ENCODE measurements at places on chromosomes 12 and 14.

GRCh38 chr14:68592948-68593556 is 199.8 kb downstream of the ZFP36L1 start:
- no peak for DNase-seq

- no peak for DNase-seq
Measured at GRCh38 chr14:98379830-98380229, 892.2 kb downstream of the BCL11B start.

DNA sequence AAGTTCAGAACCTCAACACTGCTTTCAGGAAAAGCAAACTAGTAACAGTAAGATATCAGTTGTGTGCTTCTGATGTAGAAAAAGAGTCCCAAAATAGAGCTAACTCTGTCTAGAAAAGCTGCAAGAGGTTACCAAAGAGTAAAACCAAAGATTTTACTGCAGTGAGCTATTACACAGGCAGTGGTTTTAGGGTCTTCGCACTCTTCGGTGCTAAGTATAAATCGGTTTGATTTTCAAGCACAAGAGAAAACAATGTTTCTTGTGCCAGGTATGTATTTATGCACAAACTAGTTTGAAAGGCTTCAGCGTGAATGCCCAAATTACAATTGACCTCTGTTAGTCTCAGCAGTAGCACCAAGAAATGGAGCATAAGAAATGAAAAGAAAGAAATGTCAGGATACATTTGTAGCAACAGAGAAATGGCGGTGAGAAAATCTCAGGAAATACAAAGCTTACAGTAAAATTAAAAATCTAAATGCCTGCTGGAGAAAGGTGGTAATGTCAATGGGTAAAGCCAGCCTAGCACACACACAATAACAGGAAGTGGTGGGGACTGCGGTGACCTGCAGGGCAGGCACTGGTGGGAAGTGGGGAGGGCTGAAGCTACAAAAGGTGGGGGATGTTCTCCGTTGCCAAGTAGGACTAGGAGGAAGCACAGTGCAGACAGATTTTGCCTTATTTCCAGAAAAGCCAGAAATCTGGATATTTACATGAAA is 18.0 kb upstream of the DYRK2 start:
- DNase-seq, result peak; percentile 72

- DNase-seq, result peak; percentile 49
Measured at GRCh38 chr12:57479376-57480115, at the start of gene ARHGAP9. Gene ARHGAP9, minus strand, starts transcription at chr12:57479866. Its CDS starts 460 bp downstream, at chr12:57479406.

GRCh38 chr12:124762791-124763593 is 100.7 kb downstream of the SCARB1 start:
- DNase-seq, result no peak

- DNase-seq, result no peak
Measured at GRCh38 chr12:118102609-118103008, 1.2 kb downstream of the VSIG10 start.

DNA sequence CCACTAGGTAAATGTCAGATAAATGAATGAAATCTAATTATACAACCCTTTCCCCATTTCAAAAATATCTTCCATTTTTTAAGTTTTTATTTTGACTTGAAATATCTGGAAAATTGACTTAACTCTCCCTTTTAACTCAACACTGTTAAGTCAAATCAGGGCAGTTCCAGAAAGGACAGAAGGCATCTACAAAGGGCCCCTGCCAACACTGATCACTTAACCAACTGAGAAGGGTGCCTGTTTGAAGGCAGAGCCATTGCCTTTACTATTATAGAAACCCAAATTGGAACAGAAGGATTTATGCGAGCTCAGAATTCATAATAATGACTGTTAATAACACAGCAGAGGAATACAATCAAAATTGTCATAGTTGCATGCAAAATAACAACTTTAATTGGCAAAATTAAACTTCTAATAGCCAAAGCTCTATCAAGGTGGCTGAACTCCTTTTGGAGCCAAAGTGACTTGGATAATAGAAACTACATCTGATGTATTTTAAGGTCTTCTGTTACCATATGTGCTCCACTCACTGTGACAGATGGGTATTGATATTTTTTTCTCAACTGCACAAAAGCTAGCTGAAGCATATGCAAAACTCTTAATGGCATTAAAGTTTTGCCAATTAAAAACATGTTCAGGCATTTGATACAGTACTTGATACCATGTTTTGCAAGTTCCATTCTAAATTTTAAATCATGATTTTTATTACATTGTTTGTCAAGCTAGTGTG is 383.8 kb downstream of the NOVA1 start:
- DNase-seq, result no peak

DNA sequence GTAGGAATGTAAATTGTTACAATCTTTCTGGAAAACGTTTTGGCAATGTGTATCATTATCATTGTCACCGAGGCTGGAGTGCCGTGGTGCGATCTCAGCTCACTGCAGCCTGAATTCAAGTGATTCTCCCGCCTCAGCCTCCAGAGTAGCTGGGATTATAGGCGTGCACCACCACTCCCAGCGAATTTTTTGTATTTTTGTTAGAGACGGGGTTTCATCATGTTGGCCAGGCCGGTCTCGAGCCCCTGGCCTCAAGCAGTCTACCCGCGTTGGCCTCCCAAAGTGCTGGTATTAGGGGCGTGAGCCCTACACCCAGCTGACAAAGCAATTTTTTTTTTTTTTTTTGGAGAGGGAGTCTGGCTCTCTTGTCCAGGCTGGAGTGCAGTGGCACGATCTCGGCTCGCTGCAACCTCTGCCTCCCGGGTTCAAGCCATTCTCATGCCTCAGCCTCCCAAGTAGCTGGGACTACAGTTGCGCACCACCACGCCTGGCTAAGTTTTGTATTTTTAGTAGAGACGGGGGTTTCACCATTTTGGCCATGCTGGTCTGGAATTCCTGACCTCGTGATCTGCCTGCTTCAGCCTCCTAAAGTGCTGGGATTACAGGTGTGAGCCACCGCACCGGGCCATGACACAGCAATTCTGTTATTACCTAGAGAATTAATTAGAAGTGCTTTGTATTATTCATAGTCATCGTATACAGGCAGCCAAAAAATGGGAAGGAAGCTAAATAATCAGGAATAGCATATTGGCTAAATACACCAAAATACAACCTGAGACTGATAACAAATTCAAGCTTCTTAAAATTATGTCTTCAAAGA is 1.2 kb downstream of the ACTR6 start:
- no peak for DNase-seq

DNA sequence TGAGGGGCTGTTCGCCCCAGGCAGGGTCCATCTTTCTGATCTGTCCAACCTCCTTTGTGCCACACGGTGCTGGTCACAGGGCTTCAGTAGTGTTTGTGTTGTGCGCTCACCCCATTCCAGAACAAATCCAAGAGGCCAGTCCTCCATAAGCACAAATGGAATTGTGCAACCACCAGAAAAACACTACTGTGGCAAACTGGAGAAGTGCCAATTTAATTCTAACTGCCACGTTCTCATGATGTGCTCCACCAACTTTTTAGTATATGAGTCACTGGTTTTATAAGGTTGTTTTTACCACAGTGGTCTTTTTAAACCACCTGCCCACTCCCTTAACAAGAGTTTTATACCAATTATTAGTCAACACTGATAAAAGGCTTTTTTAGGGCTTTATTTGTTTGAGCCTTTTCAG is 380.2 kb downstream of the NAV3 start:
- no peak for DNase-seq

- no peak for DNase-seq
Measured at GRCh38 chr14:89320381-89321000, 96.5 kb downstream of the FOXN3 start.

- DNase-seq, result no peak
Measured at GRCh38 chr14:86217523-86217922, 687.6 kb downstream of the FLRT2 start.

DNA sequence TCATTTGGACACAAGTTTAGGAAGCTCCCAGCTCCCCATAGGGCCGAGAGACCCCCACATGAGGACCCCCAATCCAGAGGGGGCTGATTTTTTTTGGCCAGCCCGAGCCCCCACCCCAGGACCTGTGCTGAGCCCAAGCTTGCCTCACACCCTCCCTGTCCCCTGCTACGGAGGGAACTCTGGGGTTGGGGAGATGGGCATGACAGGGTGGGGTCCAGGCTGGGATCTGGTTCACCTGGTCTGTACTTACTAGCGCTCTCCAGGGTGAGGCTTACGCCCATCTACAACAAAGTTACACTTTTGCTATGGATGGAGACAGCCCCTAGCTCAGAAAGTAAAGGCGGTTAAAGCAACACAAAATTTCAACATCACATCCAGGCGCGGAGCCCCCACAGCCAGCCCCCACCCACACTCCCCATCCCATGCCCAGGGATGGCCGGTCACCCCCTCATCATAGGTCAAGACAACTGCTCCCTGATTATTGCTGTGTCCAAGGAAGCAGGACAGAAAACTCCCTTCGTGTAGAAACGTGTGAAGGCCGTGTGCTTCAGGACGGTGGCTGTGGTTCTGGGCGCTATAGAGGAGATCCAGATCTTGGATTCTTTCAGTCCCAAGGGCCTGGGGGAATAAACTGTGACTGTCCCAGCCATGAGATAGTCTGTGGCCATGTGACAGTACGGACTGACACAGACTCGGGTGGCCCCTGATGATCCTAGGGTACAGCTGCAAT is 10.7 kb downstream of the SLC25A29 start:
- no peak for DNase-seq

GRCh38 chr12:23703051-23703450 is 246.4 kb downstream of the SOX5 start:
- DNase-seq, result no peak

GRCh38 chr12:121969726-121970125 is 51.3 kb downstream of the CFAP251 start:
- no peak for DNase-seq

GRCh38 chr12:88334271-88334670 is 192.2 kb downstream of the TMTC3 start:
- DNase-seq, result no peak

- no peak for DNase-seq
Measured at GRCh38 chr12:109875572-109876131, 4.7 kb downstream of the GLTP start.

GRCh38 chr12:51275088-51275487 is 4.9 kb upstream of the SMAGP start:
- DNase-seq, result no peak

- no peak for DNase-seq
Measured at GRCh38 chr12:108218921-108219320, 89.8 kb downstream of the WSCD2 start.

- DNase-seq, result no peak
Measured at GRCh38 chr12:75585330-75585729, 73.9 kb upstream of the KRR1 start.

DNA sequence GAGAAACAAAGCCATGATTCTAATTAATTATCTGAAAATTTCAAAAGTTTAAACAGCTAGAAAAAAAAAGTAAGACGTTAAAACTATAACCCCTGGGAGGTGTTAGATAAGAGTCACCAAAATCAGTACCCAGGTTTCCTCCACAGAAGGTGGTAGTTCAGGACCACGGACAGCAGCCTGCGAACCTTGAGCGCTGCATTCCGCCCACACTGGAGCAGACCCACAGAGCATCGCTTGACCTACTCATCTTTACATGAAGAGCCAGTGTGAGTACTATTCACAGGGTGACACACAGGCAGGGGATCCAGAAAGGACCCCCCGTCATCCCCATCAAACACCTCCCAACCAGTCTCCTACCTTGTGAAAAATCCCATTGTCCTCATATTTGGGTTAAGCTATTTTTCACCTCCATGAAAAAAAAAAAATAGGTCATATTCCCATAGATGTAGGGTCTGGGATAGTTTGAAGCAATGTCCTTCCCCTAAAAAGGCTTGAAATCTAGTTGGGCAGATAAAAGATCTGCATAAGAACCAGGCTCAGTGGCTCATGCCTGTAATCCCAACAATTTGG is 8.8 kb upstream of the CHGA start:
- no peak for DNase-seq

DNA sequence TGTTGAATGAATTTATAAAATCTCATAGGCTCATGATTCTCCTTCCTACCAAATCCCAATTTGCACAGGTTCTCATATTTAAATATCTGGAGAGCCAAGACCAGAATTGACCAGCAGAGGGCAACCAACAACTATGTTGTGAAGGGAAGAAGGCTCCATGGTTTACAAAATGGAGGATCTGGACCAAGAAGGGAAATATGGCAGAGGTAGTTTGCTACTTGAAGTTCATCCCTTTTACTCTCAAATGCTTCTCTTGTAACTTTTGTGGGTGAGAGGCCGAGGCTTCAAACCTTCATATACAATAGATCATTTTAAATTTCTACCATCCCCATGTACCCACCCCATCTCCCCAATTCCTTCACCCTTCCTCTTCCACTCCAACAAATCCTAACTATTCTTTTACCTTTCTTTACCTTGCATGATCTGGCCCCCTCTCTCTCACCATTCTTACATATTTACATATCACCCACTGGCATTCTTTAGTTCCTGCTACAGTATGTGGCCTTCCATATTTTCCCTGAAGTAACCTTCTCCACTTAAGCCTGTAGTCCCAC is 3.8 kb upstream of the SMARCC2 start:
- peak; percentile 72 for DNase-seq

GRCh38 chr12:123972457-123973401 is at the start of the genes CCDC92 and ZNF664:
Gene CCDC92, minus strand, starts transcription at chr12:123972831. Its CDS starts 28,526 bp downstream, at chr12:123944305.
Gene ZNF664, plus strand, starts transcription at chr12:123973215. Its CDS starts 38,930 bp downstream, at chr12:124012145.
- DNase-seq, result peak; percentile 97

DNA sequence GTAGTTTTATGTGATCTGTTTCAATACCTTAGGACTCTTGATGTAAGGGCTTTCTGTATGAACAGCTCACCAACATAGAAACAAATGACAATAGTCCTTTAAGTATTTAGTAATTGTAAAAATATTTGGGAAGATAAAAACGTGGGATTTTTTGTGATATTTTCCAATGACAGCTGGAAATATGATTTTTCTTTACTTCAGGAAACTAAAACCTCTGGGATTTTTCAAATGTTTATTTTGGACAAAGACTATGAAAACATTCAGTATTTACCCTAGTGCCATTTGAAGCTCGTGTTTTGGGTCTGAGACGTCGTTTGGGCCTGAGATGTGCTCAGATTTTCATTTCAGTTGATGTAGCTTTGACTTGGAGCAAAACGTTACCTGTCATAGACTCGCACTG is 240.0 kb downstream of the BMP4 start:
- DNase-seq, result no peak

GRCh38 chr12:88111074-88111652 is 30.7 kb downstream of the CEP290 start:
- no peak for DNase-seq

- DNase-seq, result no peak
Measured at GRCh38 chr12:11164384-11164783, 6.6 kb upstream of the SMIM10L1 start.

DNA sequence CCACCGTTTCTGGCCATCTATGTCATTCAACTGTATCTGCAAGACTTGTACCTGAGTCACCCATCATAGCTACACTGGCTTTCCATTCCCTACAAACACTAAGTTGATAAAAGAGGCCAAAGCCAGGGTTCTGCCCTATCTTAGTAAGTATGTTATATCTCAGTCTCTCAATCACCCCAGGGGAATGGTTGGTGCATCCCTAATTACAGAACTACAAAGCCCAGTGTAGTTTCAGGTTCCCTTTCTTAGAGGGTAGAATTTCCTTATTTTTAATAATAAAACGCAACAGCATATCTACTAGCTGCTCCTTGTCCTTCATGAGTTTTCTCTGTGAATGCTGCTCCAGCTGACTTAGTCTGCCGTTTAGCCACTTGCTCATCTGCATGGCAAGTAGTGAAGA is 57.6 kb downstream of the ST8SIA1 start:
- no peak for DNase-seq

DNA sequence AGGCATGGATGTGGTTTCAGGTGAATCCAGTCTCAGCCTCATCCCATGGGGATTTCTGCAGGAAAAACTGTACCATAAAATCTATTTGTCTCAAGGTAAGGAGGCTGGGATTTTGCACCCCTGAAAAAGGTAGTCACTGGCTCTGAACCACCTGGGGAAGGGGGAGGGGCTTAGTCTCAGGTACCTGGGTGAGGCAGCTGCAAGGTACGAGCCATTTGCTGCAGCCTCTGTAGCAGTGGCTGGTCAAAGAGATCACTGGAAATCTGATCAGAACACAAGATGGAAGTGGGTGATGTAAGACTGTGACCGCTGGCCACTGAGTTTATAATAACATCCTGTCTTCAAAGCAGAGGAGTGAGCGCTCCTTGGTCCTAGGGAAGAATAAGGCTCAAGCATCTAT is 209.9 kb upstream of the NOS1 start:
- DNase-seq, result no peak

Data from memory B cell (primary cell).